Effector CD4-positive, alpha-beta T cell (primary cell): ENCODE measurements at places on chromosomes 4 and X.

- peak; percentile 67 for DNase-seq
Measured at GRCh38 chrX:12978205-12979025, 3.5 kb downstream of the TMSB4X start.

DNA sequence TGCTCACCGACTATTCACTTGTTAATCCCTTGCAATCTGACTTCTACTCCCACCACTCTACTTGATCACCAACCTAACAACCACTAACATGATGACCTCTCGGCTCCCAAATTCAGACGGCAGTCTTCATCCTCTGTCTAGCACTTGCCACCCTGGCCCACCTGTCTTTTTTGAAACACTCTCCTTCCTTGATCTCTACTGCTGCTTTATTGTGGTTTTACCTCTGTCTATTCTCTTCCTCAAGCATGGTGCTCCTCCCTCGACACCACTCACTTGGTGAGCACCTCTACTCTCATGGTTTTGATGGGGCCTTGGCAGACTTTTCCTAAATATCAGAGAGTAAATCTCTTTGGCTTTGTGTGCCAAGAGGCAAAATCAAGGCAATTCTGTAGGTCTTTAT is 21.7 kb upstream of the CXCR3 start:
- no peak for DNase-seq

GRCh38 chr4:4284827-4285618 is 4.9 kb downstream of the LYAR start:
- DNase-seq = no peak

DNA sequence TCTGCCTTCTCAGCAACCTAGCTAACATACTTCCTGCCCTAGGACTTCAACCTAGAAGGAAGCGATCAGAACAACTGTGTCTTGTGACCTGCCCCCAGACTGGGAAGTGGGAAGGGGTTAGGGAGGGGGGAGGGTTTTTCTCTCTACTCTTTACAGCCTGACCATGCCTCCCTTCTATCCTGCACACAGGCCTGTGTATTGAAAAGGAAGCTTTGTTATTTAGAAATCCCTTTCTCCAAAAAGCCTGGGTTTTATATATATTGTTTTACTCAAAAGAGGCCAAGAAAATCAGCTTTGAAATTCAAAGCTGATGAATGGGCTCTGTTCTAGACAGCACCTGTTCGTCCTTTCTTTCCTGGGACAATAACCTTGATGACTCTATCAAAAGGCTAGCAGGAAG is 35.2 kb upstream of the SMS start:
- no peak for DNase-seq

DNA sequence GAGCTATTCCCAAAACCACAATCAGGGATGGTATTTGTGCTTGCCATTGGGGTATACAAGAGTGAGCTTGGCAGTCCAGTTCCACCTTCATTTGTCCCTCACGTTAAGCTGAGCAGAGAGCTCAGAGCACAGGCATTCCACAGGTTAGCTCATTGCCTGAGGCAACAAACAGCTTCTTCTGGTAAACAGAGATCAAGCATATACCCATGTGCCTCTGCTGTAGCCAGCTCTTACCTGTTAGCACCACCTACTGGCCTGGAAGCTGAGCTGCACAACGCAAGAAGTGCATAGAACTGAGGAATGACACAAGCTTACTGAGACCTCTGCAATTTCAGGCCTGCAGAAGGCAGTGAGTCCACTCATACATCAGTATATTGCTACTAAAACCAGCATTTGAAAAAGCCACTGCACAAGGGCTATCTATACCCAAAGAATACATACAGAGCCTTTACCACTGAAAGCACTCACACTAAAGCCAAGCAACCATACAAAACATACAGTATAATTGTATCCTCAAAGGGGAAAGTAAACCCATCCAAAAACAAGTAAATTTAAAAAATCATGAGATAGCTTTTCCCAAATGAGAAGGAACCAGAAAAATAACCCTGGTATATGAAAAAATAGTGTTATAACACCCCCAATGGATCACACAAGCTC is 258.3 kb upstream of the GABRA2 start:
- DNase-seq = no peak

DNA sequence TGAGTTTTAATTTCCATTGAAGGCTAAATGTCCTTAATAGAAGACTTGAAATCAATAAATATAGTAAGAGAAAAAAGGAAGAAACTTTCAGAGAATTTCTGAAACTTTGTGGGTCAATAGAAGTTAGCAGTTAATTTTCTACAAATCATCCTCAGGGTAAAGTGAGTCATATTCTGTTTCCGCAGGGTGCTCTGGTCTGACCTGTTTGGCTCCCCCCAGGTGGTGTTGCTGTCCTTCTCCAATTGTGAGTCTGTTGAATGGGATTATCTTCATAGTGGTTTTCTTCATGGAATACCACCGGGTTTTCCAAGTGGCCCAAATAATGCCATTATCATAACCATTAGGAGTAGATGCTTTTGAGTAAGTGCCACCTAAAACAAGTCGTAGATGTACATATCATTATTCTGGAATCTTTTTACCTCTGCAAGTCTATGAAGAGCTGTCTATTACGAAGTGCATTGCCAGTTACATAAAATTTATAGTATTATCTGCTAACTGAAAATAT is 7.7 kb downstream of the FGG start:
- no peak for DNase-seq

GRCh38 chr4:75948822-75949444 is 8.1 kb upstream of the NAAA start:
- DNase-seq = no peak

- no peak for DNase-seq
Measured at GRCh38 chr4:150242820-150243458, 164.7 kb downstream of the DCLK2 start.

DNA sequence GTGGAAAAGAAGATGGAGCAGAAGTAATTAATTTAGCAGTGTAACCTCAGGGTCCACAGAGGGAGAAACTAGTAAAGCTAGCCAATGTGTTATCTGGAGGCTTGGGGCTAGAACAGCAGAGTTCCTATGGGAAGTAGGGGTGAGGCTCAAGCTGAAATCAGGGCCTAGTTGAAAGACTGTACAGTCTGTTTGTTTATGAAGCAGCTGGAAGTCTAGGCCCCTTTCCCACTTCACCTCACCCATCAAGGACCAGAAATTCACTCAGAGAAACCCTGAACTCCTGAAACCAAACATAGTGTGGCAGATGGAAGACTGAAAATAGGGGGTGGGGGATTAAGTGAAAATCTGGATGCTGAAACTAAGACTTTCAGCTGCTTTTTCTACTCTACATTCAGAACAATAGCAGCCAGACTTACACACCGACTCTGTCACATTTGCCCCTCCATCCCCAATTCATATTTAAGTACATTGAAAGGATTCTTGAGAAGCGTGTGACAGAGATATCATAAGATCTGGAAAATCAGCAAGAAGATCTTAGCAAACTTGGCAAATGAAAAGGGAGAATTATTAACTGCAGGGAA is 32.6 kb upstream of the FAM241A start:
- no peak for DNase-seq
